ENCODE measurements at places on chromosomes 1 and 21.
A peak's percentile ranks its signal among the peaks of the same experiment; 100 is the strongest.

DNA sequence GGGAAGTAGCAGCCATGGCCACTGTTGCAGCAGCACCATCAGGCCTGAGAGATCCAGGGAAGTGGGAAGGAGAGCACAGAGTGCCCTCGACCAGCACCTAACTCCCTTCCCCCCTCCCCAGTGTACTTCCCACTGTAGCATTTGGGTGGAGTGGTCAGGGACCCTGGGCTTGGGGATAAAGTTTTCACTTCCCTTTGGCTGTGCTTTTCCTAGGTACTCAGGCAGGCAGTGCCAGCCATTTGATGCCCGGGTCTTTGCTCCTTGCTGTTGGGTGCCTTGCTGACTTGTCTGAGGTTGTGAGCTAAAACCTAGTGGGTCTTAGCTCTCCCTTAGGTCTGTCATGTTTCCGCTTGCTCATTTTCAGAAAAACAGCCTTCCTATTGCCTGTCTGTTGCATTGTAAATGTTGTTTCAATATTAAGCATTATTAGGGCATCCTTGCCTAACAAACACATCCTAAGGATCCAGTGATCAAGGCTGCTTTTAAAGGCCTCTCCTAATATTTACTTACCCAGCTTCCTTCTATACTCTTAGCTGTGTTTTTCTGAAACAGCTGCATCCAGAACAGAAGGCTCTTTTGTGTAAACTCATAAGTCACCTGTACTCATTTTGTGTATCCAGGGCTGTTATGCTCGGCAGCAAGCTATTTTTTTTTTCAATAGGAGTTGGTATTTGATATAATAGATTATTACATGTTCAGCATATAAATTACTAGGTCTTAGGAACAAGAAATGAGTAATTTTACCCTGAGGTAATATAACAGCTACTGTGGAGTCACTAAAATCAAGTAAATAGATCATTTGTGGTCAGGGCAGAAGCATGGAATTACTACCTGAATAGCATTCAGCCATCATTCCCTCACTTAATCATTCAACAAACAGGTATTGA is 418.6 kb upstream of the PROX1 start:
- DNase-seq = no peak

- no peak for DNase-seq
These were observed 21.9 kb downstream of the CLCA2 start for GRCh38 chr1:86445919-86446318.

GRCh38 chr1:201316556-201316955 is 33.2 kb downstream of the PKP1 start:
- DNase-seq = no peak

DNA sequence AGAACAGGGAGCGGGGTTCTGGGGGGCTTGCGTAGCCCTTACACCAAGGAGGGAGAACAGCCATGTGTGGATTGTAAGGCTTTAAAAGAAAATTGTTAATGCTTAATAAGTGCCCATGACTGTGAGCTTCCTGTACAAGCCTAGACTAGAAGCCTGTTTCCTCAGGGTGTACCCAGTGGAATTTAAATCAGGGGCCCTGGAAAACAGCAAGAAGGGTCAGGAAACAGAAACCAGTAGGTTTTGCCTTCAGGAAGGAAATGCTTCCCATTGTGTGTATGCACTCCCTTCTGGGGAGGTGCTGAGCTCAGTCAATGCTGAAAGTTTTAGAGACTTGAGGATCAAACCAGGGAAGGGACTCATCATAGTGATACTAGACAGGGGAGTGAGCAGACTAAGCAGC is 12.7 kb downstream of the UTP11 start:
- no peak for DNase-seq

DNA sequence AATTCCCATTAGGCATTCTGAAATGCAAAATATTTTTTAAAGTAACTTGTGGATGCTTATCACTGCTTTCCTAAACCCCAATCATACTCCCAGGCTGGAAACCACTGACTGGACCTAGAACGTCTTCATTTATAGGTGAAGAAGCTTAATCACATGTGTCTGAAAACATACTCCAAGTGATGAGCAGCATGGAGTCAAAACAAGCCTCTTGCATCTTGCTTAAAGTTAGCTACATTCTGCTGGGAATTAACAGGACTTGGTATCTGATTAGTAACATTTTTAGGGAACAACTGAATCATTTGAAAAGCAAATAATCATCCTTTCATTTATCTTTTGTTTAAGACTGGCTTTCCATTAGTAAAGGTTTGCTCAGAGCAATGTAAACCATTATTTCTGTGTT is 105.7 kb downstream of the AK5 start:
- no peak for DNase-seq

DNA sequence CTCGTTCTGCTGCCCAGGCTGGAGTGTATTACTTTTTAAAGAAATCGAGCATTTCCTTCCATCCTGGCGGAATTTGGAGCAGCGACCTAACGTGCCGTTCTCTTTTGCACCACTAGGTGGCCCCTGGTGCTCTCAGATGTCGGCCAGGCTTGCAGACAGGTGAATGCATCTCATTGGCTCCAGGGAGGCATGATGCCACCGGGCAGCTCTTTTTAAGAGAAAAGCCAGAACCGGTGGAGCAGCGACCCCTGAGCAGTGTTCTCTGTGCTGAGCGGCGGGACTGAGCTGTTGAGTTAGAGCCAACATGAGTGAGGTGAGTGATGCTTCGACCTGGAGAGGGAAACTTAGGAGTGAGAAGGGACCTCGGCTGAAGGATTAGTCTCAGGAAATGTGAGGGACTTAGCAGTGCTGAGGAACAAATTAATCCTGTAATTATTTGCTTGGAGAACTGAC is at the start of gene PCP4:
Gene PCP4 (plus strand): TSS at position 241 of the 453 bp plus-strand sequence. CDS start 64 bp downstream, at position 305.
- peak; percentile 83 for DNase-seq

- no peak for DNase-seq
These were observed 437.7 kb upstream of the OLFM3 start for GRCh38 chr1:102434421-102434820.

GRCh38 chr1:248136811-248137210 is 8.1 kb upstream of the OR2M5 start:
- no peak for DNase-seq

- no peak for DNase-seq
These were observed 31.1 kb downstream of the EEIG2 start for GRCh38 chr1:108590957-108591356.

- no peak for DNase-seq
These were observed 12.2 kb downstream of the TGFB2 start for GRCh38 chr1:218357211-218357892.

GRCh38 chr1:204859861-204860267 is 10.8 kb upstream of the NFASC start:
- DNase-seq = no peak

DNA sequence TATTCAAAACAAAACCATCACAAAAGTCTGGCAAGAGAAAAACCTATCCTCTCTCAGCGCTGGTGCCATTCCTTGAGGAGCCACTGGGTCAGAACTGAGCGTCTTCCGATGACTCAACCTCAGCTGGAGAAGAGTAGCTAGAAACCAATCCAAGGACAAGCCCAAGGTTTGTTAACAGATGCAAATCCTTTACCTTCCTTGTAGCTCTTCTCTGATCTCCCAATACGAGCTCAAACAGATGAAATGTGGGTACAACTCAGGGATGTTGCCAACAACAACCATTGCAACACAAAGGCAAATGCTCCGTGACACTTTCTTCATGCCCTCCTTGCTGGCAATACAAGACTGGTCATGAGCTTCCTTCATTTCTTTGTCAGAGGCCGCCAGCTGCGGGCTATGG is 337.1 kb downstream of the SIPA1L2 start:
- DNase-seq = no peak

DNA sequence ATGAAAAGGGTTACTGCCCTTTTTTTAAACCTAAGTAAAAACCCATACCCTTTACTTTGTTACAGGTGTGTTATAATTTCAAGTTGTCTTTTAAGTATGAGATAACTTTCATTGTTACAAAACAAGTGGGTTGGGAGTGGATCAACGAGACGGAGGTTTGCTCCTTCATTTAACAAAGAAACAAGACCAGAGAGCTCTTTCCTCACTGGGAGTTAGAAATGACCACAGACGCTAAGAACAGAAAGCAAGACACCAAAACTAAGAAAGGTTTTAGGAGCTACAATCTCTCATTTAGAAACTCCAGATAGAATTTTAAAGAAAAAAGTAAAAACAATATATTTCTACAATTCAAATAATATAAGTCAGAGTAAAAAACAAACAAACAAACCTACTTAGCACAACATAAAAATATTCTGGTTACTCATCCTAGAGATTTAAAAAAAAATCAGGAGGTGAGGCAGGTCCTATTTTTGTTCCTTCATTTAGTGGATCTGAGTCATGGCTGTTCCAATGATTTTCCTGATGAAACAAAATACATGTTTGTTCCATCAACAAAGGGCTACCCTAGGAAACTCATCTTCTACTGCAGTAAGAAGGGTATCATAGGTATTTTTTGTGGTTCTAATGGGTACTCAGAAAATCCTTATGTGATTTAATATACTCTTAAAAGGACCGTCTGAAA is 33.0 kb downstream of the APP start:
- no peak for DNase-seq

DNA sequence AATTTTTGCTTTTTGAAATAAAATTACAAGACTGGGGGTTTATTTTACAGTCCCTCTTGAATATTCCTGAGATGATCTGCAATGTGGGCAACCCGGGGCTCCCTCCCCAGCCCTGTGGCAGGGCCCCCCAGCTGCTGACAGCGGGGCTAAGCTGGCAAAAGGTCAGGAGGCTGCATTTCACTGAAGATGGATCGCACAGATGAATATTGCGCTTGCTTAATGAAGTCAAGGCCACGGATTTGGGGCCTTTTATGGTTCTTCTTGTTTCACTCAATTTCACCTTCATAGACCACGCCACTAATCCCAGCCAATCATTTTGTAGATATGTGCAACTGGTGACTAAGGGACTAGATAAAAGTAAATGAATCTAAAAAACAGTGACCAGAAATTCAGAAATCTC is 50.8 kb upstream of the SLC22A15 start:
- no peak for DNase-seq

DNA sequence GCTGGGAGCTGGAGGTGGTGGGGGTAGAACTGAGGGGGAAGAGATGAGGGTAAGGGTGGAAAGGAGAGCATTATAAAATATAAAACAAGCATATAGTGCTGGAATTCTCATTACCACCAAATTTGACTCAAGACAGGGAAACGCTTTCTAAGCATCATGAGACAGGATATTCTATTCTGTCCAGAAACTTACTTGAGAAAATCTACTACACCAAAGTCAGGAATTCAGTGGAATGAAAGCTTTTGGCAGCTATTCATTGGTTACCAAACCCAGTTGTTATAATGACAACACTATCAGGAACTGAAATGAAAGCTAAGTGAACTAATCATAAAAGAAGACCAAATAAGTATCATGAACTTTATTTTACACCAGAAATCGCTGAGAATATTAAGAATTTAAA is 14.5 kb downstream of the AIDA start:
- DNase-seq = no peak

- no peak for DNase-seq
These were observed 12.2 kb downstream of the PLEKHO1 start for GRCh38 chr1:150161747-150162581.

DNA sequence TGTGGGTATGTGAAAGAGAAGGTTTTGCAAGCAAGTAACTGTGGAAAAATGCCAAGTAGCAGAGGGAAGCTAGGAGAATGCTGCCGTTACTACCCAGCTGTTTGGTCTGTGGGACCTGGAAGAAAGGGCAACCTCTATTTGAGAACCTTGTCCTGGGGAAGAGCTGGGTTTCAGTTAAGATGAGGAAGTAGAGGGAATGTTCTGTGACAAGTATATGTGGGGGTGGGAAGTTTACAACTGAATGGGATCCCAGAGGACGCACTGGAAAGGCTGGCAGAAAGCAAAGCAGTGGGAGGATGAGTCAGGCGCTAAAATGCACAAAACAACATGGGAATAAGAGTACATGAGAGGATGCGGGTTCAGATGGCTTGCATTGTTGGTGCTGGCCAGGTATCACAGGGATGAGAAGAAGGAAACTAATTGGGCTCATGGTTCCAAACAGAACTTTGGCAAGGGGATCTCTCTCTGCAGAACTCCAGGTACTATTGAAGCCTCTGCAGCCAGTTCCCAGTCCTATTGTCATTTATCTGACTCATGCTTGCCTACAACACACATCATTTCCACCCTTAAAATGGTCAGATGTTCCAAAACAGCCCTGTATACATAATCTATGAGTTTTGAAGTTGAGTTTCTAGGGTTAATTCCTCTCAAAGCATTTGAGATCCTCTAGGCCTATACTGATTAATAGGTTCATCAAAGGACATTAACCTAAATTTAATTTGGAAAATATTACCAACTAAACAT is 88.5 kb upstream of the VAV3 start:
- no peak for DNase-seq

DNA sequence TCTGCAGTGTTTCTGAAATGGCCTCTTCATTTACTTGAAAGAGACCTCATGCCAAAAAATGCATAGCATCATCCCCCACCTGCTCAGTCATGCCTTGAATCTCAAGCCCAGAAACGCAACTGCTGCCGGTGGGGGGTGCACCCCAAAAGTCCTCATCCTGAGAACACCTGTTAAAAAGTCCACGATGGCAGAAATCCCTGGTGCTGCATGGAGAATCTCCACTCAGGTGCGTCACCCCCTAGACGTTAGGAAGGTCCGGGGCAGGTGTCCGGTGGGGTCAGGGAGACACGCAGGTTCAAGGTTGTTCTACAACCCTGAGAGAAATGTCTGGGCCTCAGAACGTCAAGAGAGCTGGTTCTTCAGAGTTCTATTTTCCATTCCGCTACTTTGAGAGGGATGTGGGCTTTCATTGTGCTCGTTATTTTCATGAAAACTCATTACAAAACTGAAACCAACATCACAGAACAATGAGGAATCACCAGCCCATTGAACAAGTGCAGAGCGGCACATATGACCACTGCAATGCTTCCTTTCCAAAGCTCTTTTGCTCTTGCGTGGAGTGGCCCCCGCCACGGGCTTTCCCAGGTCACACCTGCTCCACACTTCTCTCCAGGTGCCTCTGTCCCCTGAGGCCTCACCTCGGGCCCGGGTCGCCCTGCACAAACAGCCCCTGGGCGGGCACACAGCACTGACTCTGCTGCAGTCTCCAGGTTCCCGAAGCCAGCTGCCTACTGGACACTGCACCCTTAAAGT is 201.9 kb downstream of the TOMM20 start:
- peak; percentile 37 for DNase-seq

DNA sequence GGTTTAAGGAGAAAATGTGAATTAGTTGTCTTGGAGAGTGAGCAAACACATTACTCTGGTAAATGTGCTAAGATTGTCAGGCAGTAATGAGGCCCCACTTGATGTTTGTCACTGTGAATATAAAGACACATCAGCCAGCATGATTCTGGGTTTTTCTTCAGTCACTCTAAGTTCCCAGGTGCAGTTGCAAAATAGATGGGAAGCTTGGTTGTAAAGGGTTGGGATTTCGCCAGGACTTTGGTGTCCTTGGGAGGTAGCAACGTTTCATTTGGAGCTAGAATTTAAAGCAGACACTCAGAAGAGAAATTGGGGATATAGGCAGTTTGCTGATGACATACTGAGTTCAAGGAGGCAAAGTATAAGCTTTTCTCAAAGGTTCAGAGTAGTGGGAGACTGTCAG is 154.3 kb downstream of the MAST2 start:
- DNase-seq = no peak

- DNase-seq = no peak
These were observed 39.5 kb upstream of the CR2 start for GRCh38 chr1:207414606-207415108.

- DNase-seq = no peak
These were observed 33.0 kb downstream of the FOXJ3 start for GRCh38 chr1:42302034-42302433.

GRCh38 chr1:205294934-205295333 is 26.6 kb downstream of the NUAK2 start:
- no peak for DNase-seq

GRCh38 chr1:174393885-174394284 is 53.9 kb upstream of the GPR52 start:
- no peak for DNase-seq

GRCh38 chr1:72284348-72285073 is 2.2 kb upstream of the NEGR1 start:
- DNase-seq = peak; percentile 70

All from ecto neural progenitor cell (in vitro differentiated cells).